ENCODE measurements at places on chromosomes 12 and 14.

DNA sequence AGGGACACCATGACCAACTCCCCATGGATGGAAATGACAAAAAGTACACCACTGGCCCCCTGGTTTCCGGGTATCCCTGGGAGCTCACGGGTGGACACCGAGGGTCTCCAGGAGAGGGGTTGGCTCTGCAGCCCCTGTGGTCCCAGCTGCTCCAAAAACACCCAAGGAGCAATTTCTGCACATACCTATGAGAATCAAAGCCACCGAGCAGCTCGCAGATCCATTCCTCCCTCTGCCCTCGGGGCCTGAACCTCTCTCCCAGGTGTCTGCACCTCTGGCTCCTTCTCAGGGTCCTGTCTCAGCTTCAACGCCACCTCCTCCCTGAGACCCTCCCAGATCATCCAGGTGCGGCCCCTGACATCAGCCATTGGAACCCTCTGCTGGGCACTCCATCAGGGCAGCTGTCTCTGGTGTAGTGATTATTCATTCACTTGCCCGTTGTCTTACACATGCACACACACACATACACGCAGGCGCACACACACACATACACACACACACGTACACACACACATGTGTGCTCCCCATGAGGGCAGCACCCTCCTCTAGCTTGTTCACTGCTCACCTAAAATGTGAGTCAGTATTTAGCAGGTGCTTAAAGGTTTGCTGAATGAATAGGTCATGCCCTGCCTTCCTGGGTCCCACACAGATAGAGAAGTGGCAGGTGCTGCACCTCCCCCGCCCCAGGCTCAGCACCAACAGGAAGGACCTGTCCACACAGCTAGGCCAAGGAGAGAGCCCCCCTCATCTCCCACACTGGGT, 5.9 kb downstream of the RIMBP2 start:
- DNase-seq = no peak

- no peak for DNase-seq
Observed at GRCh38 chr12:6827437-6827911, 733 bp upstream of the P3H3 start.

DNA sequence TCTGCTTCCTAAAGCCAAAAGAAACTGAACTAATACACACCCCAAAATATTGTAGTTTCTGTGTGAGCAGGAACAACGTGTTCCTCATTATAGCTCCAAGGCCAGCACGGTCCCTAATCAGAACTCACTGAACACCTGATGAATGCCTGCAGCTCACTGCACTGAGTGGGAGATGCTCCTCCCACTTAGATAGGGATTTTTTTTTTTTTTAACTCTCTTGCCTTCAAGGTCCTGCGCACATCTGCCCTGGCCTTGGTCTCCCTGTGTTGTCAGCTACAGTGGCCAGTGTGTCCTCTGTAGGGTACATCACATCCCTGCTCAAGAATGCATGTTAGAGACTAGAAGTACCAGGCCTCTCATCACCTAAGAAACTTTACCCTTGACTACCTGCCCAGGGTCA, 44.3 kb upstream of the TMPO start:
- DNase-seq = no peak

GRCh38 chr12:50986966-50987737, 34.8 kb downstream of the HIGD1C start:
- no peak for DNase-seq

DNA sequence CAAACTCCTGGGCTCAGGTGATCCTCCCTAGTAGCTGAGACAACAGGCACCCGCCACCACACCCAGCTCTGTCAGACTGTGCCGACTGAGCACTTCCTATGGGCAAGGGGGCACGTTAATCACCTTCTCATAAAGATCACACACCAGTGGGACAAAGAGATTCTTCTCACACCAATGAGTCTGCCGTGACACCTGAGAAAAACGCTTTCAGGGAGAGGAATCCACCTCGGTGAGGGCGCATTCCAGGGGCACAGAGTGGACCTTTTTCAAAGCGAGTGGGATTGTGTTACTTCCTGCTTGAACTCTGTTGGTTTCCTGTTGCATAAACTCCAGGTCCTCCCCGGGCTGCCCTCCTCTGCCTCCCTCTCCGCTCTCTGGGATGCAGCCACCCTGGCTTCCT, 17.5 kb upstream of the SCARB1 start:
- DNase-seq = no peak

Data from stimulated activated CD4-positive, alpha-beta T cell treated with anti-CD3 and anti-CD28 coated beads, Interleukin-1b, Interleukin-23, amount 100 ng/mL, for 1 hour (primary cell).